ENCODE measurements at places on chromosomes 3 and 15.
A peak's percentile ranks its signal among the peaks of the same experiment; 100 is the strongest.

DNA sequence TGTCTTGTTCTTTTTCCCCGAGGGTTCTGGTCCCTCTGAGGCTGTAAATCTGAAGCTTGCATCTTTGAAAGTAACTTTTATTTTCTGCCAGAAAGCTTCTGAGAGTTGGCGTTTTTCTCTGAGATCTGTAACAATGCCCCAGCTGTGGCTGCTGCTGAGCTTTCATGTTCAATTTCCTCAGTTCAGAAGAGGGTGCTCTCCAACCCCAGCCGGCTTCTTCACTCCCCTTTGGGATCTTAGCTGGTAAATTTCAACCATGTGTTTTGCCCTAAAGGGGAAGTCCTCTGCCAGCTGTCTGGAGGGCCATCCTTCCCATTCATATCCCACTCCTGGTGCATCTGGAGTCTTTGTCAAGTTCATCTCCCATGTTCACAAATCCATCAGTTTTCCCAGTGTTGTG is 18.3 kb upstream of the CFAP100 start:
- no peak for ATAC-seq

DNA sequence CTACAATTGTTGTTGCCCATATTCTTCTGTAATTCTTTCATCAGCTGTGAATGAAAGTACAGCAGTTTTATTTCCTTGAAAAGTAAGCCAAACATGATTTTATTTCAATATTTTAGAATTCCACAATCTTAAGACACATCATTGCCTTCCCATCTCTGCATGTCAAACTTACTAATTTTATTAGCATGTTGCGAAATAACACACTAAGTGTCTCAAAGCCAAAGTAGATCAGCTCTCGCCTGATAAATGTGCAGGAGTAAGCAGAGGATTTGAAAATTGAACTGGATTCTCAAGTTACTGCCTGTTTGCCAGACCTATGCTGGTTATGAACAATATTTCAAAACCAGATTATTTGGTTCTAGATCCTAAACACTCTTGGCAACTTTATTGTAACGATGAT is 25.7 kb downstream of the TGFBR2 start:
- no peak for ATAC-seq

- ATAC-seq, result peak; percentile 17
Observed at GRCh38 chr3:102068327-102068726, 219.0 kb downstream of the NFKBIZ start.

GRCh38 chr3:107684431-107684925 is 161.7 kb downstream of the BBX start:
- ATAC-seq, result no peak

DNA sequence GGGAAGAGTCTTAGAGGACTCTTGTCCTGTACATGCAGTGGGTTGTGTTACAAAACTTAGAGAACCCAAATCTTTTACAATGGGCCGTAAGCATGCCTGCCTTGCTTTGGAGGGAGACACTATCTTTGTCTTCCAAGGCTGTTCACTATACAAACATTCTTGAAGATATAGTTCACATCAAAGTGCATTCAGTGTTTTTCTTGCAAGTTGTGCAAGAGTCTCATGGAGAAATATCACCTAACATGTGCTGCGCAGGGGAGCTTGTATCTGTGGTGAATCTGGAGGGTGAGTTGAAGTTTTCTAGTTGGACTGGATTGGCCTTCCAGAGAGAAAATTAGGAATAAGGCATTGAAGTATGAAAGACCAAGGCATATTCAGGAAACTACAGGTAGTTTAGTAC is 7.8 kb upstream of the PRTG start:
- no peak for ATAC-seq

All from activated CD4-positive, CD25-positive, alpha-beta regulatory T cell treated with anti-CD3 and anti-CD28 coated beads, Interleukin-2, amount 50 U/mL, for 24 hours (primary cell).